Memory B cell (primary cell): ENCODE measurements at places on chromosomes 5 and 9.

GRCh38 chr5:132363431-132364112 lies 5.9 kb upstream of the SLC22A5 start:
- no peaks in the 10 kb centered on the region for H3K27me3 ChIP-seq
- H3K36me3 ChIP-seq = peaks cover 15% of the 10 kb centered on the region
- H3K27ac ChIP-seq = no peak overlapping the region
- H3K4me3 ChIP-seq = no peak overlapping the region

GRCh38 chr5:134590992-134591659 lies 41.5 kb downstream of the SAR1B start:
- DNase-seq = no peak
- H3K27me3 ChIP-seq = no peaks in the 10 kb centered on the region
- H3K4me1 ChIP-seq = peaks cover 7% of the 10 kb centered on the region

DNA sequence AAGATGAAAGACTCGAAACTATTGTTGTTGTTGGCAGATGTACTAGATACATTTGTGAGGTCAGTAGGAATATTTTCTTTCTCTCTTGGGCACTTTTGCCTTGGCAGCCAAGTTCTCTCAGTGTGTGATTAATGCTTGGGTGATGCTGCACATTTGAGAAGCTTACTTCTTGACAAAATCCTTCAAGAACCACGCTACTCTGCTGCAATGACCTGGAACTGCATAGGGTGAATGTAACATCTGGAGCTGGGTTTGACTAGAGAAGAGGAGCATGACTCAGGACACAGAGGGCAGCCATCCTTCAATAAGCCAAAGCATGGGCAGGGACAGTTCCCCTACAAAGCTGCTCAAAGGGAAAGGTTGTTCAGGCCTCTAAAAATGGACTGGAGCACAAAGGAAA lies 75.5 kb upstream of the PUM3 start:
- DNase-seq = no peak
- H3K4me3 ChIP-seq = no peak overlapping the region
- no peak overlapping the region for H3K27ac ChIP-seq
- no peaks in the 10 kb centered on the region for H3K36me3 ChIP-seq
- H3K27me3 ChIP-seq = peaks cover 4% of the 10 kb centered on the region

DNA sequence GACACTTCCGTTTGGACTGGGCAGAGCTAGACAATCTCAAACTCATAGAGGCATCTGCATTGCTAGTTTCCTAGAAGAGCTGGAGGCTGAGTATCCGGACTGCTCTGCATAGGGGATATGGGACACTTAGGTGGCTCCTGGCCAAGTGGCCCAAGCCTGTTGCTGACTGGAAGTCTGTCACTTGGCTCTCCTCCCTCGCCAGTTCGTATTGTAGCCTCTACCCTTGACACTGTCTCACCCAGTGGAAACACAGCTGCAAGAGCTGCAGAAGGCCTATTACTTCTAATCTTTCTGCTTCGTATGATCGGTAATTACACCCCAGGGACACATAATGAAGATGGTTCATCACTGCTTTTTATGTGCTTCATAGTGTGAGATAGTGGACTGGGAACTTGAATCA lies 34.7 kb downstream of the ITGA1 start:
- peaks cover 2% of the 10 kb centered on the region for H3K27me3 ChIP-seq
- H3K36me3 ChIP-seq = no peaks in the 10 kb centered on the region
- H3K4me3 ChIP-seq = no peak overlapping the region
- H3K27ac ChIP-seq = no peak overlapping the region

GRCh38 chr9:75850459-75851200 lies 39.8 kb upstream of the PCSK5 start:
- no peak overlapping the region for H3K4me3 ChIP-seq
- H3K4me1 ChIP-seq = no peaks in the 10 kb centered on the region
- no peaks in the 10 kb centered on the region for H3K27me3 ChIP-seq
- H3K36me3 ChIP-seq = no peaks in the 10 kb centered on the region
- H3K27ac ChIP-seq = no peak overlapping the region

- H3K27ac ChIP-seq = no peak overlapping the region
- no peaks in the 10 kb centered on the region for H3K36me3 ChIP-seq
- no peak for DNase-seq
- H3K4me3 ChIP-seq = no peak overlapping the region
These were observed 203.9 kb upstream of the RASEF start for GRCh38 chr9:83266666-83267496.

- no peak for DNase-seq
- no peak overlapping the region for H3K4me3 ChIP-seq
- H3K27me3 ChIP-seq = no peaks in the 10 kb centered on the region
- H3K27ac ChIP-seq = no peak overlapping the region
- H3K36me3 ChIP-seq = no peaks in the 10 kb centered on the region
These were observed 1651.8 kb downstream of the MAT2B start for GRCh38 chr5:165157219-165157618.

DNA sequence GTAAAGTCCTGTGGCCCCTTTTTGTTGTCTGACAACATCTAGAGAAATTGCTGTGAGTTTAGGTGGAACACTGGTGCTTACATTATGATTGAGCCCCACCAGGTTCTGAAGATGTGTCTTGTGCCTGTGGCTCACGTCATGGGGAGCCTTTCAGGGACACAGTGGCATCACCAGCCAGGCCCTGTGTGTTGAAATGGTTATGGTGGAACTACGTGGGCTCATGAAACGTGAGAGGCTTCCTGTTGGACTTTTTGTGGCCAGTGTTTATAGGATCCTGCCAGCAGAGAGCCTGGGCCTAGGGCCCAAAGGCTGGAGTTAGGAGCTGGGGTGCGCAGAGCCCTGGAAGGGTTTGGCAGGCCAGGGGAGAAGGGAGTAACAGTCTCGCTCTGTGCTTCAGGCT lies 46.8 kb downstream of the TENT4A start:
- DNase-seq = no peak
- H3K4me1 ChIP-seq = no peaks in the 10 kb centered on the region
- no peak overlapping the region for H3K4me3 ChIP-seq
- peaks cover 14% of the 10 kb centered on the region for H3K36me3 ChIP-seq
- H3K27ac ChIP-seq = no peak overlapping the region

- H3K27ac ChIP-seq = peak overlapping the region; percentile 94
- H3K36me3 ChIP-seq = peaks cover 12% of the 10 kb centered on the region
These were observed 402.8 kb downstream of the MAT2B start for GRCh38 chr5:163908253-163908652.

- peaks cover 22% of the 10 kb centered on the region for H3K4me1 ChIP-seq
- H3K4me3 ChIP-seq = no peak overlapping the region
- H3K36me3 ChIP-seq = peaks cover 20% of the 10 kb centered on the region
- DNase-seq = no peak
- H3K27ac ChIP-seq = no peak overlapping the region
These were observed 46.9 kb downstream of the FNIP1 start for GRCh38 chr5:131749723-131750470.

DNA sequence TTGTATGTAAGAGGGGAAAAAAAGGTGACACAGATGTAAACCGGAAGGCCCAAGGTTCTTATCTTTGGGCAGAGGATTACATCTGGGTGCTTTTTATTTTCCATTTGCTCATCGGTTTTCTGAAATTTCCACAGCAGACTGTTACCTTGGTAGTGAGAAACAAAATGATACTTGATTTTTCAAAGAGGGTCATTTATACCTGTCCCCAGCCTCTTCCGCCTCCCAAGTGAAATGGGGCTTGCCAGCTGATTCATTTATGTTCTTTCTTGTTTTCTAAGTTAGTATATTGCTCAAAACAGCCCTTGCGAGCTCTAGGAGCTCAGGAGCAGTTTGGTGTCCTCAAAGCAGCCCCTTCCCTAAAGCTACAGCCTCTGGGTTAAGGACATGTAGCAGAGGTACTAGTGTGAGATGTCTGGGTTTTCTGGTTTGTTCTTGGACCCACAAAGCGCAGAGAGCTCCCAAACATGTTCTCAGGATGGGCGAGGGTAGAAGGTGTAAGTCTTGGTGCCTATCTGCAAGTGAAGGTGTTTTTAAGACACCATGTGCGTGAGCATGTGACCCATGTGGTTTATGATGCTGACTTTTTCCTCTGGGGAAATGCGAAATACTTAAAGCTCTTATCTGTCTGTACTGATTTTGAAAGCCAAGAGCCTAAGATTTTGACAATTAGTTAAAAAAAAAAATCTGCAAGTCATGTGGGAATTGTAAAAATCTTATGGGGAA lies 38.3 kb downstream of the DAPK1 start:
- no peak overlapping the region for H3K4me3 ChIP-seq
- no peak for DNase-seq
- H3K27ac ChIP-seq = no peak overlapping the region
- H3K27me3 ChIP-seq = peaks cover 2% of the 10 kb centered on the region
- no peaks in the 10 kb centered on the region for H3K36me3 ChIP-seq

- no peaks in the 10 kb centered on the region for H3K27me3 ChIP-seq
- H3K36me3 ChIP-seq = no peaks in the 10 kb centered on the region
- H3K4me3 ChIP-seq = no peak overlapping the region
- no peak overlapping the region for H3K27ac ChIP-seq
These were observed 464.5 kb downstream of the CSNK1G3 start for GRCh38 chr5:123976379-123977033.

DNA sequence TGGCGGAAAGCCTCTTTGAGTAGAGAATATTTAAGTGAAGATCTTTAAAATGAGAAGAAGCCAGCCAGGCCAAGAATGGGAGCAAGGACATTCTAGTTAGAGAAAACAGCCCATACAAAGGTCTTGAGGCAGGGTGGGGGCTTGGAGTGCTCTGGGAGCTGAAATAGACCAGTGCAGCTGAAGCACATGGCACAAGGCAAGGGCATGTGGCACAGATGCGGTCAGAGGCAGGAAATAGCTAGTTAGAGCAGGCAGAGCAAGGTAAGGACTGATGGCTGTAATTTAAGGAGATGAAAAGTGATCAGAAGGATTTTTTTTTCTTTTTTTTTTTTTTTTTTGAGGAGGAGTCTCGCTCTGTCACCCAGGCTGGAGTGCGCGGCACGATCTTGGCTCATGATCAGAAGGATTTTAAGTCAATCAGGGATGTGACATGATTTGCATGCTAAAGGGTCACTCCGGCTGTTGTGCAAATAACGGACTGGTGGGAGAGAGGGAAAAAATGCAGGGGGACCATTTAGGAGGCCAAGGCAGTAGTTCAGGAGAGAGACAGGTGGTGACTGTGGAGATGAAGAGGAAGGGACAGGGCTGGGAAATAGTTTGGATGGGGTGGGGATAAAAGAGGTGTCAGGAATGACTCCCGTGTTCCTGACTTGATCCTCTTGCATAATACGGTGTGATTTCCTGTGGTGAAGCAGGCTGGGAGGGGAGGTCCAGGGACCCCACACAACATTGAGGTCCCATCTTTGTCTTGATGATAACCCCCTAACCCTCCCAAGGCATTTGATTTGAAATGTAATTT lies 207.6 kb downstream of the HSPA4 start:
- peaks cover 2% of the 10 kb centered on the region for H3K4me1 ChIP-seq
- H3K27ac ChIP-seq = no peak overlapping the region
- no peaks in the 10 kb centered on the region for H3K36me3 ChIP-seq
- H3K4me3 ChIP-seq = no peak overlapping the region
- DNase-seq = no peak

- DNase-seq = no peak
- no peak overlapping the region for H3K4me3 ChIP-seq
- no peaks in the 10 kb centered on the region for H3K27me3 ChIP-seq
- no peak overlapping the region for H3K27ac ChIP-seq
These were observed 4.6 kb upstream of the OR13C8 start for GRCh38 chr9:104564358-104564757.

DNA sequence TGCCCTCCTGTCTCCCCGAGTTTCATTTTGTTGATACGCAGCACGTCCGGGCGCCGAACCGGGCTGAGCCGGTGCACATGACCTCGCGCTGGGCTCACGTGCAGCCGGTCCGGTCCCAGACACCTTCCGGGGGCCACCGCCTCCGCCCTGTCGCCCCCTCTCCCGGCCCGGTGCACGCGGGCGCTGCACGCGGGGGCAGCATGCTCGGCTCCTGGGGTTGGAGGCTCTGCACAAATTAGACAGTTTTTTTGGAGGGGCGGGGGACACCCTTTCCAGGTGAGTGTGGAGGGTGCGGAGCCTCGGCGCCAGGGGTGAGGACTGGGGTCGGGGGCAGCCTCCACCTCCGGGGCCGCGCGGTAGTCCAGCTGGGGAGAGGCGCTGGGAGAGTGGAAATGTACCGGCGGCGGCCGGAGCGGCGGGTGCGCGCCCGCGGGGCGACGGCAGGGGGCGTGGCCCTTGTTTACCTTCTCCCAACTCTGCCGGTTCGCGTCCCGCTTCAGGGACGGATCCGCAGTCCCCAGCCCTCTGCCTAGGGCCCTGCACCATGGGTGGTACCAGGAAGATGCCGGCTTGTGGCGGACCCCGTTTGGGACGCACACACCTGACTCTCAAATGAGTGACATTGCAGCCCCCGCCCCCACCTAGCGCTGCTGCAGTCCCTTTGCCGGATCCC lies 1.1 kb downstream of the JADE2 start:
- peak; percentile 70 for DNase-seq
- no peaks in the 10 kb centered on the region for H3K36me3 ChIP-seq
- peaks cover 41% of the 10 kb centered on the region for H3K4me1 ChIP-seq
- no peaks in the 10 kb centered on the region for H3K27me3 ChIP-seq
- H3K4me3 ChIP-seq = peak overlapping the region; percentile 97

- no peaks in the 10 kb centered on the region for H3K4me1 ChIP-seq
- H3K4me3 ChIP-seq = no peak overlapping the region
- DNase-seq = no peak
- H3K27me3 ChIP-seq = no peaks in the 10 kb centered on the region
These were observed 812.0 kb downstream of the CDH18 start for GRCh38 chr5:19175776-19176570.

- H3K27me3 ChIP-seq = no peaks in the 10 kb centered on the region
- no peaks in the 10 kb centered on the region for H3K4me1 ChIP-seq
- no peak overlapping the region for H3K27ac ChIP-seq
- no peaks in the 10 kb centered on the region for H3K36me3 ChIP-seq
- no peak overlapping the region for H3K4me3 ChIP-seq
- DNase-seq = no peak
These were observed 12.5 kb downstream of the TRPM3 start for GRCh38 chr9:71108937-71109336.

DNA sequence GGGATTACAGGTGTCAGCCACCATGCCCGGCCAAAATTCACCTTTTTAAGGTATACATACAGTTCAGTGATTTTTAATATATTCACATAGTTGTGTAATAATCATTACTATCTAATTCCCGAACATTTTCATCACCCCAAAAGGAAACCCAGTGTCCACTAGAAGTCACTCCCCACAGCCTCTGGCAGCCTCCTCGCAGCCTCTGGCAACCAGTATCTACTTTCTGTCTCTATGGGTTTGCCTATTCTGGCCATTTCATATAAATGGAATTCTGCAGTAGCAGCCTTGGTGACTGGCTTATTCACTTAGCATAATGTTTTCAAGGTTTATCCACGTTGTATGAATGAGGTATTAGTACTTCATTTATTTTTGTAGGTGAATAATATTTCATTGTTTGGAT lies 59.0 kb downstream of the UBAP1 start:
- no peak overlapping the region for H3K27ac ChIP-seq
- DNase-seq = no peak
- peaks cover 25% of the 10 kb centered on the region for H3K36me3 ChIP-seq
- H3K4me3 ChIP-seq = no peak overlapping the region

- H3K4me3 ChIP-seq = no peak overlapping the region
- H3K36me3 ChIP-seq = no peaks in the 10 kb centered on the region
- H3K27me3 ChIP-seq = peaks cover 5% of the 10 kb centered on the region
- no peak for DNase-seq
- no peaks in the 10 kb centered on the region for H3K4me1 ChIP-seq
These were observed 268.2 kb upstream of the RFX3 start for GRCh38 chr9:3793971-3794383.
